ENCODE measurements at places on chromosomes 12 and 14. TPM values are rescaled to one million over a fixed set of nuclear protein-coding genes. Genes with fewer than 3 reads are reported as not detected.

C1QL4 gene
- 0.15 TPM for polyA plus RNA-seq

PABPN1 gene
- polyA plus RNA-seq: 137 TPM

CFAP73 gene
- not detected for polyA plus RNA-seq

TAS2R30 gene
- polyA plus RNA-seq: not detected

TAC3 gene
- 4.5 TPM for polyA plus RNA-seq

LTB4R gene
- polyA plus RNA-seq: 10.4 TPM

BCL2L14 gene
- not detected for polyA plus RNA-seq

CPNE6 gene
- 20.6 TPM for polyA plus RNA-seq

KLRK1 gene
- not detected for polyA plus RNA-seq

RTL1 gene
- polyA plus RNA-seq: 0.15 TPM

TRPV4 gene
- polyA plus RNA-seq: 0.14 TPM

CDCA4 gene
- 35.8 TPM for polyA plus RNA-seq

KCNH5 gene
- polyA plus RNA-seq: 1.6 TPM

GPR132 gene
- polyA plus RNA-seq: 0.14 TPM

APOLD1 gene
- 23.9 TPM for polyA plus RNA-seq

FAM186B gene
- 0.15 TPM for polyA plus RNA-seq

HSPB8 gene
- 70.7 TPM for polyA plus RNA-seq

GYS2 gene
- not detected for polyA plus RNA-seq

TMTC1 gene
- polyA plus RNA-seq: 5.4 TPM

TROAP gene
- 49.2 TPM for polyA plus RNA-seq

PTPRO gene
- polyA plus RNA-seq: 16.0 TPM
